Stimulated activated CD8-positive, alpha-beta memory T cell treated with anti-CD3 and anti-CD28 coated beads, Interleukin-15, amount 100 ng/mL, for 1 hour (primary cell): ENCODE measurements at places on chromosomes 1 and 21.

DNA sequence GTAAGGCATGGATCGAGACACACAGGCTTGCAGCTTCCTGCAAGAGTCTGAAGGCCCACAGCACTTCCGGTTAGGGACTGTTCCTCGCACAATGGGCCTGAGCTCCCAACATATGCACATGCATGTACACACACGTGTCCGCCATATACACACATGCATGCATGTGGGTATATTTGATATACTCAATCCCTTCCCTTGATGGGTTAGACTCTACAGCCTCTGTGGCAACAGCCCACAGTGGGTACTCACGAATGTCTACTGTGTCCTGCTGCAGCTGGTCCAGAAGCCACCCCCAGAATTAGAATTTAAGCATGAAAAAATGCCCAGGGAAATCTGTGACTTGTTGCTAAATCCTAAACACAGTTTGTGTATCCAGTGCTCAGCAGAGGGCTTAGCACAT lies 9.9 kb downstream of the F3 start:
- no peak for DNase-seq

GRCh38 chr1:67126111-67126746 lies 8.5 kb downstream of the C1orf141 start:
- no peak for DNase-seq

- DNase-seq = no peak
Measured at GRCh38 chr1:154712166-154712810, 104.3 kb upstream of the ADAR start.

GRCh38 chr1:54671985-54672608 lies 30.5 kb downstream of the MROH7 start:
- peak; percentile 47 for DNase-seq

- no peak for DNase-seq
Measured at GRCh38 chr21:14382486-14382834, 486 bp downstream of the HSPA13 start.

GRCh38 chr21:15363921-15364320 lies 299.1 kb upstream of the NRIP1 start:
- DNase-seq = no peak

GRCh38 chr1:151986501-151987190 lies 7.0 kb downstream of the S100A10 start:
- DNase-seq = no peak

- no peak for DNase-seq
Measured at GRCh38 chr1:201826830-201827229, 2.1 kb upstream of the IPO9 start.

DNA sequence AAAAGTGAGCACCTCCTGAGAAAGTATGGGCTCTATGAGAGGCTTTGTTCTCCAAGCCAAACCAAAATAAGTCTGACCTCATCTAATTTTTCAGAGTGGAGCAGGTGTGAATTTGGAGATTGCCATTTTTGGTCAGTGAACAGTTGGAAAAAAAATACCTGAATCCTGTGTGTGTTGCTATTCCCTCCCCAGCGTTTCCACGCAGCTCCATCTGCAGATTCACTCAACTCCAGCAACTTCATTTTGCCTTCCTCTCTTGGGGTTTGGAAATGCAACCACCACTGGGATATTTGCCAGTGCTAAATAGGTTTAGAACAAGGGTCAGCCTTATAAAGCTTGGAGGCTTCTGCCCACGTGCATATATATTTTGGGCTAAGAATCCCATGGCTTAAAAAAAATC lies 11.2 kb downstream of the CASQ2 start:
- no peak for DNase-seq

DNA sequence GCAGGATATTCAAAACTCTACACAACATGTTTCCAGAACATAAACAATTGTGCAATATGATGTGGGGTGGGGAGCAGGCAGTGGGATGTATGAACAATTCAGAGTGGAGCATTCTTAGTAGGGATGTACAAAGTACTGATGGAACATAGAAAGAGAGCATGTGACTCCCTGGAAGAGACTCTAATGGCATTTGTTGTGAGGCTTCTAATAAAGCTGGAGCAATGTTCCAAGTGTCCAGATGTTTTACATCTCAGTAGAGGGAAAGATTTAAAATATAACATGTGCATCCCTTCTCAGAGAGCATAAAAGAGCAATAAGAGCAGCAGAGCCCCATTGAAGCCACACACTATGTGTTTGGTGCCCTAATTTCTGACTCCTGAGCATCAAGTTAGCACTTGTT lies 116.5 kb downstream of the BRINP2 start:
- no peak for DNase-seq

DNA sequence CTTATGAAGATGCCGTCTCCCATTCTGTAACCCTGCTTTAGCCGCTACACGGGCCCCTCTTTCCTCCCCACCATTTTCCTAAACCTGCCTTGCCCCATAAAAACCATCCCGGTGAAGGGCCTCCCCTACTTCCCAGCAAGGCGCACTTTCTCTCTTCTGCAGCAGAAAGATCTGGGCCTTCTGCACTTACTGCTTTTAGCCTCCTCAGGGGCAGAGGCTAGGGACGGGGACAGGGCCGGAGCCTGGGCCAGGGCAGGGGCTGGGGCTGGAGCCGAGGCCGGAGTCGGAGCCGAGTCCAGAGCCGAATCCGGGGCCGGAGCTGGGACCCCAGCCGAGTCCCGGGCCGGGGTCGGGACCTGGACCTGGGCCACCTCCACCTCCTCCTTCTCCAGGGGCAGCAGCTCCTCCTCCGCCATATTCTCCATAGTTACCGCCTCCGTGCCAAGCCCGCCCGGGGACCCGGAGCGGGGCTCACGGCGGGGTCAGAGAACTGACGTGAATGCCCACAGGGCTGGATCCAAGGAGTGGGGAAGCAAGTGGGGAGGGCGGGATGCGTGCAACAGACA lies 382 bp downstream of the TRMT1L start:
- DNase-seq = no peak

DNA sequence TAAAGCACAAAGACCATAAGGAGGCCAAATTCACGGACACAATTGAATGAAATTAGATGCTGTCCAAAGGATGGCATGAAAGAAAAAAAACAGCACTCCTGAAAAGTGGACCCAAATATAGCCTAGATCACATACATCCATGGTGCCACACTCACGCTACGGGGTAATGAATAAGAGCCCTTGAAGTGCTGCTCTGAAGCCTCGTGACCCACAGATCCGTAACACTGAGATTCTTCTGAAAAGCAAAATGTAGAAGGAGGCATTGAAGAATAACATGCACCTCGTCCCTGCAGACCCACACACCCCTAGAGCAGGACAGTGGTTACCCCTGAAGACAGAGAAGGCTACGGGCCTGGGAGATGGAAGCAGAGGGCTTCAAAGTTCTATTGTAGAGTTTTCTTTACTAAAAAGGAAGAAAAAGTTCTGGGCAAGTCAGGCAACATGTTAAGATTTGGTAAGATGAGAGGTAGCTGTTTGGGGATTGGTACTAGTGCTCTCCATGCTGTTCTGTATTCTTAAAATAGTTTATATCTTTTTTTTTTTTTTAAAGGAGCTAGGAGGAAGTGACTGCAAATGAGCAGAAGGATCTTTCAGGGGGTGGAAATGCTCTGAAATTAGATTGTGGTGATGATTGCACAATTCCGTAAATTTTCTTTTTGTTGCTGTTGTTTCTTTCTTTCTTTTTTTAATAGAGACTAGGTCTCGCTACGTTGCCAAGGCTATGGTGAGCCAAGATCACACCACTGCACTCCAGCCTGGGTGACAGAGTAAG lies 4.1 kb upstream of the ITGB2 start:
- no peak for DNase-seq

DNA sequence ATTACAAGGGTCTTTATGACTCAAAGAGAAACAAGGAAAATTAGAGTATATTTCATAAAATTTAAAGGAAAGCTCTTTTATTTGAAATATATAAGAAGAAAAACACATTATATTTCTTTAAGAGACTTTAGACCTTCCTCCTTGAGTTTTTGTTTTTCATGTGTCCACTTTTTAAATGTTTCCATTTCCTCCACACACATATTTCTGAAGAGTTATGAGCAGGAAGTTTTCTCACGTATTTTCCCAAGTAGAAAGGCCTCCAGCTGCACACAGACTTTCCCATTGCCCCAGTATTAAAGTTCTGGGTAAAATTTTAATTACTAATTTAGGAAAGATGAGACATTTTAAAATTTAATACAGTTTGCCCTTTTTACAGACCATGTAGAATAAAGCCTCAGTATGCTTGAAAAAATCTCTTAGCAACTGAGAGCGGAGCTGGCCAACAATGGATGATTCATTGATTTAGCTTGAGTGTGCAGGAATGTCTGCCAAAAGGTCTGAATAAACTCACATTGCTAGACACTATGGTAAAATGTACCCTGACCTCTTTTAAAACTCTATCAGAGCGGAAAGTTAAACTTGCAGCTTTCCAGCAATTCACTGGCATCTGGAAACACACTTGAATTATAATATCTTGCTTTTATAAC lies 57.9 kb downstream of the DDAH1 start:
- DNase-seq = no peak

GRCh38 chr1:63784083-63784482 lies 10.3 kb downstream of the ROR1 start:
- DNase-seq = no peak

DNA sequence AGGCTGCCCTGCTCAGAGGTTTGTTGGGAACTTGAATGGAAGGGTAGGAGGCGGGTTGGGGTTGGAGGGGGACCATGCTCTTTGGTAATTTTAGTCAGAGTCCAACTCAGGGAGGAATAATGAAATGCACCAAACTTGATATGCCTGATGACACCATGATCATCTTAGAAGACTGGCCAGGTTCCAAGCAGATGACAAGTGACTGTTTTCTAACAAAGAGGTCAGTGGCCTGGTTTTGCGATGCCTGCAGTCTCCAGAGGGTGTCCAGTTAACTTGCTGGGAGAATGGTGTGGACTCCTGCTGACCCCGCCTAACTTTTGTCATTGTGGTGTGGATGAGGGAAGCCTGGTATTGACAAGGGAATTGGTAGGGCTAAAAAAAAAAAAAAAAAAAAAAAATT lies 12.4 kb downstream of the VANGL1 start:
- DNase-seq = no peak

DNA sequence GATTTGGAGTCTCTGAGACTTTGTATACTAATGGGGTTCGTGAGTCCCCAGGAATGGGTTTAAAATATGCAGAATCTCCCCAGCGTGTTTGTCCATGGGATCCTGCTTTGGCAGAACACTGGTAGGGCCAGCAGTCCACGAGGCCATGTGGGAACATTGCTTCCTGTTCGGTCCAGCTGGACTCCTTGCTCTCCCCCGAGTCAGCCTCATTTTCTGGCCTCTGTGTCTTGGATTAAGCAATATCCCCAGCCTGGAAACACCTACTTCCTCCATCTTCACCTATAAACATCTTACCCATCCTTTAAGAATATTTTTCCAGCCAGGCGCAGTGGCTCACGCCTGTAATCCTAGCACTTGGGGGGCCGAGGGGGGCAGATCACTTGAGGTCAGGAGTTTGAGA lies 142.4 kb downstream of the NAV1 start:
- DNase-seq = no peak

GRCh38 chr1:92728697-92729096 lies 56.2 kb downstream of the EVI5 start:
- no peak for DNase-seq

DNA sequence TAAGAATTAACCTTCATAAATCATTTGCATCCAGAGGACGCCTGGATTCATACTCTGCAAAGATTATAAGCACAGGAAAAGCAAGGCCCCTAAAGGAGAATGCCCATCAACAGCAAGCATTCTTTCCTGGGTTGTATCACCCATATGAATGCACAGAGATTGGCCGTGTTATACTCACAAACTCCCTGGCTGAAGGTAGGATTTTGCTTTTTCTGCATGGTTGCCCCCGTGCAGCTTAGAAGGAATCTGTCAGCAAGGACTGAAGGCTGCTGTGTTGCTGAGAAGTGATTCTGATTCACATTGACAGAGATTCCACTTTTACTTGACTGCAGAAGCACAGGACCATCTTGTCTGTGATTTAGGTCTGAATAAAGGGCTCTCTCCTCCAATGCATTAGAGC lies 283.0 kb downstream of the LRRIQ3 start:
- no peak for DNase-seq

- no peak for DNase-seq
Measured at GRCh38 chr1:24886241-24886640, 43.8 kb downstream of the RUNX3 start.

GRCh38 chr1:103106426-103107341 lies 1.6 kb downstream of the COL11A1 start:
- no peak for DNase-seq

- DNase-seq = no peak
Measured at GRCh38 chr1:178504286-178504685, 7.5 kb upstream of the CLEC20A start.

DNA sequence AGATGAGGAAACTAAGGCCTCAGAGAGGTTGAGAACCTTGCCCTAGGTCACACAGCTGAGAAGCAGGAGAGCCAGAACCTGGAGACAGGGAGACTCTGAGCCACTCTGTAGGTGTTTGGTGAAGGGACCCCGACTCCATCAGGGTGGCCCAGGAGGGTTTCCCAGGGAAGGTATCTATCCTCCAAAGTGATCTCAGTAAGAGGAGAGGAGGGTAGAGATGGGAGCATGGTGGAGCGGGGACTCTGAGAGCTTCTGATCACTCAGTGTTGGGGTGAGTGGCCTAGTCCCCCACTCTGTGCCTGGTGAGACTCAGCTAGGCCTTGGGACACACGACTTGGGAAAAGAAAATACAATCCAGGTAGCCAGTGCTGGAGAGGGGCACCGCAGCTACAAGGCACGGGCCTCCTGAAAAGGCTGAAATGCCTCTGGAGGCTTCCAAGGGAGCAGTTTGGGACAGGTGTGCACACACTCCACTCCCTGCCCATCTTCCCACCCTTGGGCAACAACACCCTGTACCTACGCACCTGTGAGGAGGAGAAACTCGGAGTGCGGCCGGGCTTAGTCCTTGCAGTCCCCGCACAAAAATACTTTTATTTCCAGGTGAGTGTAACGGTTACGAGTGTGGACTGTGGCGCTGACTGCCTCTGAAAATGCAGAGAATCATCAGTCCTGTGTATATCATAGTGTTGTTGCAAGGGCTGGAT lies 80.8 kb downstream of the CAMK2N1 start:
- no peak for DNase-seq

DNA sequence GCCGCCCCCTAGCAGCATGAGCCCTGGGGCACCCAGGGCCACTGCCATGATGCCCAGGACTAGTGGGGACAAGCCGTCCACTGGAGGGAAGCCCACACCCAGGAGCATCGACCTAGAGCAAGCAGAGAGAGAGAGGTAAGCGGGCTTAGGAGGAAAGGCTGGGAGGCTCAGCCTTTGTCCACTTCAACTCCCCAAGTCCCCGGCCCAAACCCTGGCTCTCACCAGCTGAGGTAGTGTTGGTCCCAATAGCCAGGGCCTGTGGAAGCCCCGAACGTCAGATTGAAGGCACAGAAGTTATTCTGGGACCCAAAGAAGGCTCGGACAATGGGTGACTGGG lies 2.4 kb downstream of the GLMP start:
- DNase-seq = no peak

- no peak for DNase-seq
Measured at GRCh38 chr1:82099170-82099569, 298.4 kb downstream of the ADGRL2 start.

- no peak for DNase-seq
Measured at GRCh38 chr1:224696021-224696420, 79.9 kb downstream of the CNIH3 start.

GRCh38 chr1:25137106-25137505 lies 95.2 kb downstream of the SYF2 start:
- DNase-seq = no peak
